Activated CD4-positive, alpha-beta memory T cell treated with anti-CD3 and anti-CD28 coated beads, Interleukin-2, amount 10 ng/mL, durations not matched to agents 7 days and 5 days (primary cell): ENCODE measurements at places on chromosomes 3 and 15.

GRCh38 chr3:43362961-43363360, 76.6 kb downstream of the SNRK start:
- DNase-seq, result no peak

DNA sequence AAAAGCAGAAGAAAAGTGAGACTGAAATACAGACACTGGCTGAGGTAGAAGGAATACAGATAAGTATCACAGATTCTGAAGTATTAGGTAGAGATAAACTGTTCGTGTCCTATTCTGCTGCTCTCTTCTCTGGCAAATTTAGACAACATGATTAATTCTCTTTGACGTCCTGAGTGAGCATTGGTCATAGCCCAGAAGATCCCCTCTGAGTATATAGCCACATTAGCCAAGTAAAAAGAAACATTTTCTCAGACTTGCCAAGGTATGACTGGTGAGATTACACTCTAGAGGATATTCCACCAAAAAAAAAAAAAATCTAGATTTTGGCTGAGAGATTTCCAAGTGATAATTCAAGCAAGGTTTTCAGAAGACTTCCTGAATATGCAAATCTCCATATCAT, 111.4 kb upstream of the ALCAM start:
- no peak for DNase-seq

GRCh38 chr15:71355268-71355667, 240.0 kb downstream of the THSD4 start:
- no peak for DNase-seq

DNA sequence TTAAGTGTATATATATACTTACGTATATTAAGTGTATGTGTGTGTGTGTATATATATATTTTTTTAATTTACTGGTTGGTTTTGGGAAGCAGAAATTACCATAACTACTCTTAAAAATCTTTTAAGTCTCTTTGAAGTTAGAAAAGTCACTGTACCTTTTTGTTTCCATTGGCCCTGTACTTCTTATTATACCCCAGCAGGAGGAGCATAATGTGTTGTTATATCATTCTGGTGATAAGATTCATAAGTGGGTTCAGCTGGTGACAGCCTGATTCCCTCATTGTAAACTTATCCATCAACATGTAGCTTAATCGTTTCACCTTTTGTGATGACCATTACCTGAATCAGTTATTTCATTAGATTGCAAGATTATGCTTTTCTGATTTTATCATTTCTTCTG, 30.8 kb downstream of the MLH1 start:
- DNase-seq, result no peak

- no peak for DNase-seq
Measured at GRCh38 chr15:70593795-70594194, 169.6 kb downstream of the UACA start.

DNA sequence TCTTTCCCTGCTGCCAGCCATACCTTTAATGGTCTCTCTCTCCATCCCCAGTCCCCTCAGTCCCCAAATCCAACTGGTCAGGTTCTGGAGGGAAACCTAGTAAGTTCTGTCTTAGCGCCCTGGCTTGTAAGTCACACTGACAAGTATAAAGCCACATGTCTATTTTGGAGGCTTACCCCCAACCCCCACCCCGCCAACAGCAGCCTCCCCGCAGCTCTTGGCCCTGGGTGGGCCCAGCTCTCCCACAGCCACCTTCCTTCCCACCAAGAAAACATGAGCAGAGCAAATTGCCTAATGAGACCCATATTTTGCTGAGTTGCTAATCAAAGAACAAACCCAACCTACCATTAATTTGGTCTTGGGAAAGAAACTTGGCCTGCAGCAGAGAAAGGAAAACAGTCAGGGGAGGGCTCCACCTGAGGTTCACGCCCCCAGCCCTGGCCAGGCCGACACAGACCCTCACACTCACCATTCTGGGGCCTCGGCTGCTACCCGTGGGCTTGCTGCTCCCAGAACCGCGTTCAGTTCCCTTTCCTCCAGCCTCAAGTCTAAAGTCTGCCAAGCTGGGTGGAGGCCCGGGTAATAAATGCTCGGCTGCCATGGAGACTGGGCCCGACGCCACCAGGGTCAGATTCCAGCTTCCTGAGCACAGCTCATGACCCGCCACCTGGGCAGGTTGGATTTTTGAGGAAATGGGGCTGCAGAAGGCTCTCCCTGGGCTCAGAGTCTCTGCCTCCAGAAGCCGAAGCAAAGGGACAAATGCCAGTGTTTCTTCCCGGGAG, at the start of gene CALML4:
Gene CALML4, minus strand, starts transcription at position 557 of the 782 bp plus-strand sequence. Its CDS starts 85 bp downstream, at position 472.
- DNase-seq, result no peak

- DNase-seq, result no peak
Measured at GRCh38 chr15:45689616-45690015, 54.8 kb downstream of the SQOR start.

DNA sequence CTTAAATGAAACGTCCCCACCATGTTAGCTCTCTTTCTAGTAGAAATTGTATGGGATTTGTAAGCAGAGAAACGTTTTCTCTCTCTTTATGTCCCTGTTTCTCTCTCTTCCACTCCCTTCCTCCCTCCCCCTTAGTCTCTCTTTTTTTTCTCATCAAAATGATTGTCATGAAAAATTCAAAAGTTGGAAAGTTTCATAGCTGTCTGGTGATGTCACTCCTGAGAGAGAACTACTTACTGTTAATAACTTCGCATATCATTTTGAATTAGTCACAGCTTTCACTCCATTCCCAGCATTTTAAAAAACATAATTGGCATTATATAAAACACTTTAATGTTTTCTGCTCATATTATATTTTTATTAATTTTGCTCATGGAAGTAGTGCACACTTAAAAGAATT, 331.1 kb downstream of the C3orf38 start:
- DNase-seq, result no peak

- DNase-seq, result no peak
Measured at GRCh38 chr3:161700998-161701397, 204.4 kb downstream of the OTOL1 start.

- peak; percentile 61 for DNase-seq
Measured at GRCh38 chr3:134803051-134803505, 8.0 kb downstream of the EPHB1 start.

DNA sequence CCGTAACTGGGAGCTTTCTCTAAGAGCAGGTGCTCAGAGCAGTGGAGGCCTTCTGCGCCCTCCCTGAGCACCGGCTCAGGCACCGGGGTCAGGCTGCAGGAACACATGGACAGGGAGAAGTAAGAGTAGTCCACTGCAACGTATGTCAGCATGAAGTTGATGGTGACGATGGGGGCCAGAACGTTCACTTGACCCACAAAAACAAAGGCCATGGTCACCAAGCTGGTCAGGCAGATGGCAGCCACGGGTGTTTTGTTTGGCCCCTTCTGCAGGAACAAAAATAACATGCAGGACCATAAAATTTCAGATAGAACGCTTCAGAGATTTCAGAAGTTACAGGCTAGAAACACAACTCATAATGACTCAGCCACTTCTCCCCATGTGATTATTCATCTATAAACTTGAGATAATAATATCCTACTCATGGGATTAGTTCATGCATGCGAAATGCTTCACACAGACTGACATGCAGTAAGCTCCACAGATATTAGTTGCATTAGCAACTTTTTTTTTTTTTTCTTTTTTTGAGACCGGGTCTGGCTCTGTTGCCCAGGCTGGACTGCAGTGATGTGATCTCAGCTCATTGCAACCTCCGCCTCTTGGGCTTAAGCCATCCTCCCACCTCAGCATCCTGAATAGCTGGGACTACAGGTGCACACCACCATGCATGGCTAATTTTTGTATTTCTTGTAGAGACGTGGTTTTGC, 52.2 kb upstream of the HEG1 start:
- no peak for DNase-seq

DNA sequence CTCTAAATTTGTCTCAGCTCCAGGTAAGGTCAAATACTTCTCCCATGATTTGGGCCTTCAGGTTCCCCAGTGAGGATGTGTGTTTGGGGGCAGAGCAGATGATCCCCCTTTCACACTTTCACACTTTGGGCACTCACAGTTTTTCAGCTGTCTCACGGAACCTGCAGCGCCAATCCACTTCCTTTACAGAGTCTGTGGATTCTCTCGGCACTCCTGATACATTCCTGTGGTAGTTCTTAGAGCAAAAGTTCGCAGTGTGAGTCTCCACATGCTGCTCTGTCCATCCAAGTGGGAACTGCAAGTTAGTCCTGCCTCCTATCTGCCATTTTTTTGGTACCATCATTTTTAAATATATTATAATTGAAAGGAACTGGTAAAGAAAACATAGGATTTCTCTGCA, 20.2 kb upstream of the CPOX start:
- no peak for DNase-seq

- no peak for DNase-seq
Measured at GRCh38 chr3:64445109-64445943, 220.1 kb upstream of the PRICKLE2 start.

DNA sequence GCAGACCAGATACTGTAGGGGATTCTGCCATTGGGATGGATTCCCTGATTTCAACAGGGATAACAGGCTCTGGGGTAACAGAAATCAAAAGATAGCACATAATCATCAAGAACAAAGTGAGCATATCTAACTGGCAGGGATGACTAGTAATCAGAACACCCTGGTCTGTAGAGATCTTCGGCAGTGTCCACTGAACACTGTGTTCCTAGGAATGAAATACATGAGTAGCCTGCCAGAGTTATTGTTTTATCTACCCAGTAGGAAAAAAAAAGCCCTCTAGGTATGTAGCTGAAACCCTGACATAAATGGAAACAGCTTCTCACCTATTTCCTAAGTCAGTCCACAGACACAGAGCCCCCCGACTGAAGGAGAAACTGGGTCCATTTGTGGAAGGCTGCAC, 340.3 kb upstream of the ZNF385D start:
- DNase-seq, result no peak

- no peak for DNase-seq
Measured at GRCh38 chr3:99781761-99782160, 35.9 kb upstream of the CMSS1 start.

DNA sequence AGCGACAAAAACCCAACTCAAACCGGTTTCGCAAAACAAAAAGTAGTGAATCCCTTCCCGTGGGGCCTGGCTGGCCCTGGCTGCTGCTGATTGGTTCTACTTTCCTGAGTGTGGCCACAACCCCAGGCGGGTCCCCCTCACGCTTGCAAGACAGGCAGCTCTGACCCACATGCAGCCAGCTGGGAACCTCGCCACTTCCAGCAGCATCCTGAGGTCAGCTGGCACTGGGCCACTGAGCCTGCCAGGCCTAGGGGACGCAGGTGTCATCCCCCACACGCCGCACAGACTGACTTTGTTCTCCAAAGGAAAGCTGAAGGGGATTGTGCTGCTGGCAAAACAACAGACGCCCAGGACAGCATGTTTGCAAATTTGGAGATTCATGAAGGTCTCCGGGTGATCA, 111.1 kb downstream of the TPRA1 start:
- no peak for DNase-seq
